ENCODE measurements at places on chromosomes 13 and 19.
A peak's percentile ranks its signal among the peaks of the same experiment; 100 is the strongest.

GRCh38 chr19:11486661-11487503 is 6.0 kb upstream of the ELAVL3 start:
- DNase-seq: no peak

DNA sequence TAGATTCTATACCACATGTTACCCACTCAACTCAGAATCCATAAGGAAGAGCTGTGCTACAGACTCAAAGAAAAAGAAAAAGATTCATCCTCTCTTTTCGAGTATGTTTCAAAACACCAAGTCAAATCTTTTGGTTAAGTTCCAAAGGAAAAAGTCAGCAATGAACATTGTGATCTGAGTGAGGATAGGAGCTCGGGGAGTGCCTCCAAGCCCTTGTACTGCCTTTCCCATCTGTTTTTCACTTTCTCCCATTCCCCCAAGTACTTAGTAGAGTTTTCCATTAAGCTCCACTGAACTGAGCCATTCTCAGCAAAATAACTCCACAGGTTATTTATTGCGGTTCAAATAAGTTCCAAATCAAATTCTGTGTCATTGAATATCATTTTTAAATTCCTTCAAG is 47.7 kb upstream of the MAB21L1 start:
- DNase-seq: no peak

- DNase-seq: no peak
These were observed 5.9 kb upstream of the NANOS2 start for GRCh38 chr19:45920458-45920857.

- DNase-seq: no peak
These were observed 109.5 kb downstream of the TM9SF2 start for GRCh38 chr13:99610702-99611289.

DNA sequence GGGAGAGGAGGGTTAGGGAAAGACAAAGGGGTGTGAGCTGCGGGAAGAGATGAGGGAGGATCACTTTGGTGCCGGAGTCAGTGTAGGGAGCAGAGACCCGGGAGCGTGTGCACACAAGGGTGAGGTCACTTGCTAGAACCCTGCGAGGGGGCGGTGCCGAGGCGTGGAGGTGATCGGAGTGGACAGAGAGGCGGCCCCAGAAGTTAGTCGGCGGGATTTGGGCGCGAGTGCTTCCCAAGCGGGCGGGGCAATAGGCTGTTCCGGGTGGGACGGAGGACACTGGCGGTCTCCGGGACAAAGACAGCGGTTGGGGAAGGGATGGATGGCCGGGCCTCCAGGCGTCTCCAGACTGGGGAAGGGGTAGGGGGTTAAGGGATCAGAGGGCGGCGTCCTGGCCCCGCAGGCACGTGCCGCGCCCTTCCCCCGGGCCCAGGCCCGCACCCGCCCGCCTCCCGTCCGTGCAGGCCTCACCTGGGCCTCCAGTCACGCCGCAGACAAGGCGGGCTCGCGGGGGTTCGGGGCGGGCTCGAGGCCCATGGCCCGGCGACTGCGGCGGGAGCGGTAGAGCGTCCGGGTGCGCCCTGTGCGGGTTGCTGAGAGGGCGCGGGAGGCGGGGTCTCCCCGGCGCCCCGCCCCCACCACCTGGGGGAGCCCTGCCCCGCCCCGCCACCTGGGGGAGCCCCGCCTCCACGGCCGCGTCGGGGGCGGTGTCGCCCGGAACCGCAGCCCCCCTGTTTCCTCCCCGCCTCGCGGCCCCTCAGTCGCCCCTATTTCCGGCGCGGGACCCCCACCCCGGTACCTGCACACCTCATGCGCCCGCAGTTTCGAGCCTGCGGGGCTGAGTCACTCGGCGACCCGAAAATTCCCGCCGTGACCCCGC is at the start of gene LPAR2:
Gene LPAR2, minus strand, starts transcription at position 600 of the 880 bp plus-strand sequence. CDS start 945 bp downstream, outside the sequence.
- no peak for DNase-seq

- peak; percentile 81 for DNase-seq
These were observed 87.9 kb upstream of the WASF3 start for GRCh38 chr13:26469602-26470001.

- DNase-seq: no peak
These were observed 27.3 kb downstream of the COG6 start for GRCh38 chr13:39682788-39683187.

- DNase-seq: no peak
These were observed 504.2 kb downstream of the GPC6 start for GRCh38 chr13:93730780-93731179.

DNA sequence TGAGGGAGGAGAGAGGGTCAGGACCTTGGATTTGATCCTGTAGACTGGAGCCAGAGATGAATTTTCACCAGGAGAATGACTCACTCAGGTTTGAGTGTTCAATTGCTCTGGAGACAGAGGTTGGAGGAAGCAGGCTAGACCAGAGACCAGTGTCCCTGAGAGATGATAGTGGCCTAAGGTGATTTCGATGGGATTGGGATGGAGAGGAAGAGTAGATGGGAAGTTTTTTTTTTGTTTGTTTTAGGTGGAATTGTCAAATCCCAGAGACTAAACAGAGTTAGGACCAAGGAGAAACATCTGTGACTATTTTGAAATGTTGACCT is 2.3 kb downstream of the CEBPG start:
- no peak for DNase-seq

DNA sequence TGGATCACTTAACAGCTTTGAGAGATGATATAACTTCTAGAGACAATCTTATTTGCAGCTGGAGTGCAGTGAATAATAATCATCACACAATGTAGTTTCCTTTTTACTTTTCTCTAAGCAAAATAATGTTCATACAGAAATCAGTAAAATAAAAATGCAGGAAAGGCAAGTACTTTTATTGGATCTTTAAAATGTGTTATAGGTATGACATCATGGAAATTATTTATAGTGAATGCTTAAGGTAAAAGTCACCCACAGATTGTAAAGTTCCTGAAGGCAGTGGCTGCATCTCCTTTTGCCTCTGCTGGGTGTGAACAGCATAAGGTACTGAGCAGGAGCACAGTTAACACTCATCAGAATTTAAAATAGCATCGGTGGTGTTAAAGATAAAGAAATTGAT is 17.3 kb upstream of the IL17D start:
- DNase-seq: no peak

GRCh38 chr19:41351339-41352245 is 2.1 kb downstream of the TGFB1 start:
- no peak for DNase-seq

GRCh38 chr19:14089412-14089661 is 1.2 kb downstream of the SAMD1 start:
- DNase-seq: no peak

- DNase-seq: peak; percentile 94
These were observed 4.3 kb upstream of the C5AR1 start for GRCh38 chr19:47305309-47305751.

- no peak for DNase-seq
These were observed 1547.9 kb upstream of the SPRY2 start for GRCh38 chr13:81888855-81889254.

GRCh38 chr19:1042689-1043511 is 3.0 kb downstream of the ABCA7 start:
- DNase-seq: no peak

- DNase-seq: no peak
These were observed 19.7 kb downstream of the CEACAM16 start for GRCh38 chr19:44718441-44719261.

DNA sequence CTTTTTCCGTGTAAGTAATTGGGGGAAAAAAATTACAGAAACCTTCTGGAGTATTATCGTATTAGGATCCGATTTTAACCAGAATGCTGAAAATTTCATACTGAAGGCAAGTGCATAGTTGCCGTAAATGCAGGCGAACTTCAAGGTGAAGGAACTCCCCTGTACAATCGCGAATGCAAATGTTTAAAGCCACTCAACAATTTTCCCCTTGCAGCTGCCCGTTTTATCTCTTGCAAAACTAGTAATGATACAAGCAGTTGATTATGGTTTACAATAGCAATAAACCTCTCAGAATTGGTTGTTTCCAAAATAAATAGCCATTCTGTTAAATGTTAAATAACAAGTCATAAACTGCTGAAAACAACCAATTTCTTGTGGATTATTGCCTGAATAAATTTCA is 105.7 kb downstream of the DNAJC15 start:
- no peak for DNase-seq

- no peak for DNase-seq
These were observed 41.1 kb upstream of the RGCC start for GRCh38 chr13:41416276-41416675.

DNA sequence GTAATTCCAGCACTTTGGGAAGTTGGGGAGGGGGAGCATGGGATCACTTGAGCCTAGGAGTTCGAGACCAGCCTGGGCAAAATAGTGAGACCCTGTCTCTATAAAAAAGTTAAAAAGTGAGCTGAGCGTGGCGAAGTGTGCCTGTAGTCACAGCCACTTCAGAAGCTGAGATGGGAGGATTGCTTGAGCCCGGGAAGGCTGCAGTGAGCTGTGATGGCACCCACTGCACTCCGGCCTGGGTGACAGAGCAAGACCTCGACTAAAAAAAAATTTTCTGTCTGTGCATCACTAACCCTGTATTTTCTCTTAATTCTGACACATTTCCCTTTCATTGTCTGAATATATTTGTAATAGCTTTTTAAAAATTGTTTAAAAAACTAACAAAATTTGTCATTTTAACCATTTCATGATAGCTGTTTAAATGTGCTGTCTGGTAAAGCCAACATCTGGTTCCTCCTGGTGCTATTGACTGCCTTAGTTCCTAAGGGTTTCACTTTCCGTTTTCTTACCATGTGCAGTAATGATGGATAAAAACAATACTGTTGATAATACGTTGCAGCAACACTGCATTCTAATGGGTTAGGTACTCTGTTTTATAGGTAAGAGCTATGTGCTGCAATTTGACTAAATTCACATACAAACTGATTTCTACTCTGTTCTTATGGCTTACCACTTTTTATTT is 29.7 kb downstream of the LATS2 start:
- no peak for DNase-seq

- DNase-seq: no peak
These were observed 8.3 kb downstream of the ZNF135 start for GRCh38 chr19:58067240-58067912.

- no peak for DNase-seq
These were observed 107.9 kb downstream of the NALCN start for GRCh38 chr13:101308247-101309013.

GRCh38 chr19:33333642-33334041 is 31.3 kb upstream of the CEBPA start:
- no peak for DNase-seq

DNA sequence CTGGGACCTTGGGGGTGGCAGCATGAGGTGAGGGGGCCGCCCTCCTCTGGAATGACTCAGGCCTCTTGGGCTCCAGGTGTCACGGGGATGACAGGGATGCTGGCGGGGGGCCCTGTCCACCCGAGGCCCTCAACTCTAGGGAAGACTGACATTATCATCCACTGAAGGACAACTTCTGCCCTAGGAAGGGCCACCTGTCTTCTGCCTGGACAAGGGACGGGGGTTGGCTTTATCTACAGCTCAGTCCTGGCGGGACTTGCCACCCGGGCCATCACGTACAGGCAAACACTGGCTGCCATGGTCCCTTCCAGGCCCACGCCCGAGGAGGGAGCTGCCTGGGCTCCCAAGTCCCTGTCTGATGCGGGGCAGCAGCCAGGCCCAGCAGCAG is 130.7 kb downstream of the STK24 start:
- DNase-seq: no peak

DNA sequence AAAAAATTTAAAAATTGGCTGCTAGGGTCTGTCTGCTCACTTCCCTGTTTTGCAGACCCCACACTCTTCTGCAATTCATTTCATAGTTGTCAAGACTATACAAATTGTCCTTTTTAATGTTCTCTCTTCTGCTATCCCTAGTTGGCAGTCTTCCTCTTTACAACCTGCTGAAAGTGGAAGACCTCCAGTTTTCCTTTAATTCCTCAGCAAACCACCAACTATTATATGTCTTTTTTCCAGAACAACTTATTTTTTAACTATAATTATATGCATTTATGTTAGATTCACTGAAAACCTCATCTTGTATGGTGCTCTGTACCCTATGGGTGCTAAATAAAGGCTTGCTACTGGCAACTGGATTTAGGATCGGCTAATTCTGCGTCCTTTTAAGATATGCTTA is 1.1 kb upstream of the PHF11 start:
- no peak for DNase-seq

- no peak for DNase-seq
These were observed 6.3 kb downstream of the ARGLU1 start for GRCh38 chr13:106561551-106562170.

GRCh38 chr19:45667620-45668341 is at the start of gene GIPR:
Gene GIPR (plus strand): TSS chr19:45668221. CDS start chr19:45669521, 1,300 bp downstream.
- DNase-seq: no peak

- DNase-seq: no peak
These were observed 158.4 kb downstream of the RNF17 start for GRCh38 chr13:24922387-24922744.

DNA sequence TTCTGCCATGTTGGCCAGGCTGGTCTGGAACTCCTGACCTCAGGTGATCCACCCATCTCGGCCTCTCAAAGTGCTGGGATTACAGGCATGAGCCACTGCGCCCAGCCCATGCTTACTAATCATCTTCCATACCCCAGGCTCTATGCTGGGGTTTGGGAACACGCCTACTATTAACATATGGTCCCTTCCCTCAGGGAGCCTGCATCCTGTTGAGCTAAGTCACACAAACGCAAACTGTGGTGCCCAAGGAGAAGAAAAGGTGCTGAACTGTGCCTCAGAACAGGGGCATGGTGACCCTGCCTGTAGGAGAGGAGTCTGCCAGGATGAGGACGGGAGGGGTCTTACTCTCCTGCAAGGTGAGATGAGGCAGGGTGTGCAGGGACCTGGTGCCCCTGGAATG is 5.6 kb downstream of the MICOS13 start:
- no peak for DNase-seq

DNA sequence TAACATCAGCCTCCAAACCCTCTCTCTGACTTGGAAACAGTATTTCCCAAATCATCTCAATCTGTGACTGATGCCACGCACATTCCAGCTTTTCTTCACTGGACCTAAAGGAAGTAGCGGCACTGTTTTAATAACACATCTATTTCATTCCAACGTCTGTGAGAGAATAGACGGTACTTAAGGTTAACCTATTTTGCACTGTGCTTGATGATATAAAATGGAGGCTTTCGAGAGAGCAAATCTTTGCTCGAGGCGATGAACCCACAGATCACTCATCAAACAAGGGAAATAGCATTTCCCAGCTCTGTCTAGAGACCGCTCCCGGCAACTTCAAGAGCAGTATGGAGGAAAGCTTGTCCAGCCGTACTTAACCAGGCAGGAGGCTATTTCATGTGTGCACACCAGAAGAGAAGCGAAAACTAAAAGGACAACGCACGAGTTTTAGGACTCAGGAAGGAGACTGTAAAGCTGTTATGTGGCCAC is 2.9 kb downstream of the UBL3 start:
- no peak for DNase-seq

GRCh38 chr13:113900646-113901045 is 36.8 kb upstream of the GAS6 start:
- DNase-seq: peak; percentile 68

GRCh38 chr19:38375748-38376147 is 1.4 kb downstream of the PSMD8 start:
- DNase-seq: no peak

- no peak for DNase-seq
These were observed 12.9 kb upstream of the CCDC169 start for GRCh38 chr13:36310417-36311108.

- no peak for DNase-seq
These were observed 640 bp downstream of the ZSCAN5A start for GRCh38 chr19:56314018-56314380.
